ENCODE measurements at places on chromosomes 11 and 22.
A peak's percentile ranks its signal among the peaks of the same experiment; 100 is the strongest.

DNA sequence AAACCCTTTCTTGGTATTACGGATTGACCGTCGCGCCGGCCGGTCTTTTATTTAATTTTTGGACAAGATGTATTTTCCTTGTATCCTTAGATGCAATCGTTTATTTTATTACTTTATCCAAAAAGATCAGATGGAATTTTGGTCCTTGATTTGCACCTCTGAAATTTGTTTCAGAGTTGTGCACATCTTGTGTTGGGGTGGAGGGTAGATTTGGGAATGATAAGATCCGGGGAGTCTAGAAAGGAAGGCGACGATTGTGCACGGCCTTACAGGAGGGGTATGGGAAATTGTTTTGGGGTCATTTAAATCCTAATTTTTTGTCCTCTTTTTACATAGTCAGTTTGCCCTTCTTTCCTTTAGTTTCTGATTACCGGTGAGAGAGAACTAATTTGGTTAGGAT, 1.4 kb downstream of the KDM2A start:
- DNase-seq, result no peak

DNA sequence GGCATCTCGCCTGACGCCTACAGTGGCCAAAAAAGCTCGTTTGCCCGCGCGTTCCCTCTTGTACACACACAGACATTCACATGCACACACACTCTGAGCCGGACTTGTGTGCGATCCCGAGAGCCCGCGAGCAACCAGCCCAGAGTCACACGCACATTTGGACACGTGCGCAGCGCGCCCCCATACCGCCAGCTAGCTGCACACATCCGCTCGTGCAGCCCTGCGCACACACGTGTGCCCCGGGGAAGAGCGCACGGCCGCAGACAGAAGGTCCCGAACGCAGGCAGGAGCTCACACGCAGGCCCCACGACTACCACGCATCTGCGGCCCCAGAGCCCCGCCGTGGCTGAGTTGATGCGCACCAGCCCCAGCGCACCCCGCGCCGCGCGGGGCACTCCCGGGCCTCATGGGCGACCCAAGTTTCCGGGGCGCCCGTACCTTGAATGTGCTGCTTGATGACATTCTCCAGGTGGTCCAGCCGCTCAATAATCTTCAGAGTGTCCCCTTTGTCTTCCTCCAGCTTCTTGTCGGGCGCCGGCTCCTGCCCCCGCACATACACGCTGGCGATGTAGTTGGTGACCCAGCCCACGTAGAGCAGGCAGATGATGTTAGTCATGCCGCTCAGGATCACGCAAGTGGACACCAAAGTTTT, 758 bp downstream of the GALNT18 start:
- no peak for DNase-seq

GRCh38 chr22:40156001-40156516, 21.7 kb upstream of the TNRC6B start:
- no peak for DNase-seq

DNA sequence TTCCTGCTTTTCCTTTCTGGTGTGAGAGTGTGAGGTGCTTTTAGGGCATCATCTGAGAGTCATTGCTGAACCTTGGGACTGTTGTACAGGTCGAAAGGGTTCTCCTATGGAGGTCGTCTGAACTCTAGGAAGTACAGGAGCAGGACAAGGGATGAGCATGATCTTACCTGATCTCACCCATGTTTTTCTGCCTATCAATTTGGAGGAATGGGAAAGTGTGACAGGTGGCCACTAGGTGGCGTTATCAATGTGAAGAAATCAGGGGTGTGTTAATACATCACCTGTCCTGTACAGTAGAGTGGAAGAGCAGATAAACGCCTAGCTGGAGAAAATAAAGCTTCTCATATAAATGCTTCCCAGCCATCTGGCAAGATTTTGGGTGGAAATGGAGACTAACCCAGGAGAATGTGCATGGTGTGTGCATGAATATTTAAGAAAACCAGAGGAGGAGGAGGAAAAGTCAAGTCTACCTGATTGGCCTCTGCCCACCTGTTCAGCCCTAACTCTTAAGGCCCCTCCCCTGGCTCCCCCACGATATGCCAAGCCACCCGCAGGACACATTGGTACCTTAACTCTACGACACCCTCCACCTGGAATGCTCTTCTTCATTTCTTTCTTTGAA, 72.0 kb upstream of the NARS2 start:
- DNase-seq, result peak; percentile 50

- DNase-seq, result no peak
Observed at GRCh38 chr22:47133061-47133969, 370.9 kb downstream of the TBC1D22A start.

GRCh38 chr11:128552783-128553661, 34.3 kb downstream of the ETS1 start:
- DNase-seq, result no peak

GRCh38 chr11:59755701-59756557, 753 bp downstream of the STX3 start:
- DNase-seq, result peak; percentile 4

- no peak for DNase-seq
Observed at GRCh38 chr11:1625541-1625940, 3.6 kb upstream of the KRTAP5-4 start.

DNA sequence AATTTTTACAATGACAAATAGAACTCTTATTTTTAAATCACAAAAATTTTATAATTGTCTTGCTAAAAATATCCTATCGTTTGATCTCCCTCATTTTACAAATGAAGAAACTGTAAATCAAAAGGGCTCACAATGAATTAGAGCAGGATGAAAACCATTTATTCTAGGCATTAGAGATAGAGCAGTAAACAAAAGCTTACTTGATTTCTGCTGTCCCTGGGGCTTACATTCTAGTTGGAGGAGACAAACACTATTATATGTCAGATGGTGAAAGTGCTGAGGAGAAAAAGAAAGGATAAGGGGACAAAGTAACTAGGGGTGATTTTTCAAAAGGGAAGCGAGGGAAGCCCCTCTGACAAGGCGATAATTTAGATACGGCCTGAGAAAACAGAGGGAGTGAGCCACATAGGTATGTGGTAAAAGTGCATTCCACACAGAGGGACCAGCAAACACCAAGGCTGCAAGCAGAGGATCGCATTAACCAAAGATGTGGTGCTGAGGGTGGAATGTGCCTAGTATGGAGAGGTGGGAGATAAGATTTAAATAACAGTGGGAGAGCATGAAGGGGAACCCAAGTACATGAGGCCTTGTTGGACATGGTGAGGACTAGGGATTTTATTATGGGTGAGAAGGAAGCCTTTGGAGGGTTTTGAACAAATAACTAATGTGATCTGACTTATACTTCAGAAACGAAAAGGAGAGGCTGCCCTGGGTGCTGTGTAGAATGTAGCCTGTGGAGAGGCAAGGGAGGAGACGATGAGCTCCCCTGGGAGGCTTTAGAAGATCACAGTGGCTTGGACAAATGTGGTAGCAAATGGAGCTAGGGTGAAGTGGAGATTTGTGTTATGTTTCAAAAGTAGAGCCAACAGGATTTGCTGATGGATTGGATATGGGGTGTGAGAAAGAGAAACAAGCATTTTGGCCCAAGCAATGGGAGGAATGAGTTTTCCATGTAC, 62.1 kb downstream of the PDHX start:
- DNase-seq, result no peak

- DNase-seq, result no peak
Observed at GRCh38 chr22:19764636-19765476, 4.3 kb downstream of the TBX1 start.

DNA sequence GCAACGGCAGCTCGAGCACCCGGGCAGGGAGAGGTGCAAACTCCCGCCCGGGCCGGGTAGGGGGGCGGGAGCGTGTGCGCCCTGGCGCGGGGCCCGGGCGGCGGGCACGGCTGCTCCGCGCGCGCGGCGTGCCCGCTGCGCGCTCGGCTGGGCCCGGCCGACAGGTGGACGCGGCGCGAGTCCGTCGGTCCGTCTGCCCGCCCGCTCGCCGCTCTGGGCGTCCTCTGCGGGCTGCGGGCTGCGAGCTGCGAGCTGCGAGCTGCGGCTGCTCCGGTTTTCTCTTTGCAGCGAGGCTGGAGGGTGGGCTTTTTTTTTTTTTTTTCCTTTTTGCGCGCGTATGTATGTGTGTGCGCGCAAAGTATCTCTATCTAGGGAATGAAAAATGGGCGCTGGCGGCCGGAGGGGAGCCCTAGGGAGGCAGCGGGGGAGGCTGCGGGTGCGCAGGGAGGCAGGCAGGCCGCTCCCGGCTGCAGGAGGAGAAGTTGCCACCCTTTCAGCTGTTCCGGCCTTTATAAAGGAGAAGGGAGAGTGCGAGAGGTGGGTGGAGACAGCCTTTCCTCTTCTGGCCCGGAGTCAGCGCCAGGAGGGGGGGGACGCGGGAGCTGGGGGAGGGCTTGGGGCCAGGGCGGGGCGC, at the start of gene PDGFB:
PDGFB (minus strand) TSS at position 487 of the 634 bp plus-strand sequence. CDS start 1,019 bp downstream, outside the sequence.
- DNase-seq, result no peak

DNA sequence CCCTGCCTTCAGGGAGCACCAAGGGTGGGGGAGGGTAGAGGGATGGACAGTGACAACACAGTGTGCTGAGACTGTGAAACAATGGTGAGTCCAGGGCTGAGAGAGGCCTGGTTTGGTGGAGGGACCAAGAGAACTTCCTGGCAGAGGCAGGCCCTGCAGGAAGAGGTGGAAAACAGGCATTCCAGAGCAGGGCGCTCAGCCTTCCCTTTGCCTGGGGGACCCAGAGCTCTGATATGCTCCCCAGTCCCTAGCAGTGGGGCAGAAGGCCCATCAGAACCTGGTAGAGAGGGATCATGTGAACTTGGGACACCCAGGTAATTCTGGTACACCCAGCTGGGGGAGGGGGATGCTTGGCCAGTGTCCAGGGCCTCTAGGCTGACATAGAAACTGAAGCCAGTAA, 17.2 kb upstream of the UVRAG start:
- no peak for DNase-seq

GRCh38 chr11:83044958-83045712, 26.6 kb downstream of the RAB30 start:
- DNase-seq, result no peak

GRCh38 chr22:48784701-48785503, 1042.8 kb downstream of the BRD1 start:
- DNase-seq, result no peak

DNA sequence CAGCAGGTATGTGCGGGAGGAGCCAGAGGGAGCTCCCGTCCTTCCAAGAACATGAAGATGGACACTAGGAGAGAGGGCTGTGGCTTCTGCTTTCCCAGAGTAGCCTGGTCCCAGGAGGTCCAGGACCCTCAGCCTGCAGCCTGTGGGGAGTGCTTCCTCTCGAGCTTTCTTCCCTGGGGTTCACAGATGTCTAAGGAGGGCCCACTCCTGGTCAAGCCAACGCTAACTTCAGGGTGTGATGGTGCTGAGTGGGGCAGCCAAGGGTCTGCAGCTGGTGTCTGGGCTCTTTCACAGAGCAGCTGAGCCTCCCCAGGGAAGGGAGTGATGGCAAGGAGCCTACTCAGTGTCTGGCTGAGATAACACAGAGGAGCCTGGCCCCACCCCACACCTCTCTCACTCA, 3.3 kb downstream of the POU2F3 start:
- no peak for DNase-seq

GRCh38 chr11:60175860-60176275, 7.0 kb downstream of the MS4A6A start:
- DNase-seq, result no peak

DNA sequence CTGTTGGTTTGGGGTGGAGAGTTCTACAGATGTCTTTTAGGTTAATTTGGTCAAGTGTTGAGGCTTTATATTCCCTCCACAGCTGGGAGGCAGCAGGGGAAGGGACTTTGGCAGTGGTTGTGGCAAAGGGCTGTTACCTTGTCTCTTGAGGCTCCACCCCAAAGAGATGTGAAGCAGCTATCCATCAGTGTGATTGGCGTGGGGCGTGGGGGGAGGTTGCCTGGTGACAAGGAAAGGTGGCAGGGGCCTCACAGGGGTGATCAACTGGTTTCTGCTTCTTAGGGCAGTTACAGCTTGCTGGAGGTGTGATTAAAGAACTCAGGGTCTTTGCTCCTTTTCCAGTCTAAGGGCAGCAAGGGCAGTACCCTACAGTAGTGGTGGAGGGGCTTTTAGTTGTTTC, 59.3 kb downstream of the FANCF start:
- DNase-seq, result peak; percentile 7

DNA sequence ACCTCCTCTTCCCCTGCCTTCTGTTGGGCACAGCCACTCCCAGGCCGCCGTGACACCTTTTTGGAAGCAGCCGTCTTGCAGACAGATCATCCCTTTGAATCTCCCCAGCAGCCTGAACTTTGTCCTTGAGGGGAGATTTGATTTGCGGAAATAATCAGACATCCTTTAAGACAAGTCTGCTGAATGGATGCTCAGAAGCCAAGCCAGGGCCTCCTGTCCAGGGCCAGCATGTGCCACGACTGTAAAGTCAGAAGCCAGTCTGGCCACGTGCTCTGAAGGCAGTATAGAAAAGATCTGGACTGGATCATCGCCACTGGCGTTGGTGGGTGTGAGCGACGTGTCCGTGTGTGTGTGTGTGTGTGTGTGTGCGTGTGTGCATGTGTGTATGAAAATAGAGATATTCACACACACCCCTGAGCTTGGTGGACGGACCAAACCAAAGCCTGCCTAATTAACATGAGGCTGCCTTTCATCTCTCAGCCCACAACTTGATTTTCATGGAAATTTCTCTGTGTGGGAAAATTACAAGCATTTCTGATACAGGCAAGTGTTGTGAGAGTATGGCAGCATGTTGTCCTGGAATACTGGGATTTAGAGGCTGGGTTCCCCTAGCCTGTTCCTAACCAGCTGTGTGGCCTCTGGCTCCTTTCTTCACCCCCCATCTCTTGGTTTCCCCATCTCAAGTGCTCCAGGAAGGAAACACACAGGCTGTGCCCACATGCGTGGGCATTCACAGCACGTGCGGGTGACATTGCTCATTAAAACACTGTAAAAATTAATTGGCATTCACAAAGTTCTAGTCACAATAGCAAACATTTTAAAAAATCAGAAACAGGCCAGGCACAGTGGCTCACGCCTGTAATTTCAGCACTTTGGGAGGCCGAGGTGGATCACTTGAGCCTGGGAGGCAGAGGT, 61.8 kb upstream of the WNT7B start:
- DNase-seq, result no peak

DNA sequence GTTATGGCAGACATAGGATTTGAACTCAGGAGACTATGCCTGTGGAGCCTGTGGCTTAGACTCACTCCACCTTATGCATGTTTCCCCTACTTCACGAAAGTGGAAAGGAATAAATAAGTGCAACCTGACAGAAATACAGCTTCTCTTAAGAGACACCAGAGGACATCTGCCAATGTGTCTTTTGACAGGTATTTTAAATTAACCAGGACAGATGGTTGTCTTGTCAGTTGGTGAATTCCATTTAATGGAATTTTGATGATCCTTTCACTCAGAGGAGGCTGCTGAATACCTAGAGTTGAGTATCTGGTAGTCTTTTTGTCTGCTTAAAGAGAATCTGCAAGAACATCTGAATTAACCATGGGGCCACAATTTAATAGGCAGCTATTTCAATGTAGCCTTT, 46.1 kb downstream of the NELL1 start:
- DNase-seq, result no peak

- DNase-seq, result no peak
Observed at GRCh38 chr11:102553835-102554282, 23.3 kb upstream of the MMP7 start.

GRCh38 chr11:6413791-6414201, 5.1 kb downstream of the APBB1 start:
- no peak for DNase-seq

All from iPS DF 6.9 (cell line).